NCI-H510A (cell line): ENCODE measurements at places on chromosomes 7 and 10.

DNA sequence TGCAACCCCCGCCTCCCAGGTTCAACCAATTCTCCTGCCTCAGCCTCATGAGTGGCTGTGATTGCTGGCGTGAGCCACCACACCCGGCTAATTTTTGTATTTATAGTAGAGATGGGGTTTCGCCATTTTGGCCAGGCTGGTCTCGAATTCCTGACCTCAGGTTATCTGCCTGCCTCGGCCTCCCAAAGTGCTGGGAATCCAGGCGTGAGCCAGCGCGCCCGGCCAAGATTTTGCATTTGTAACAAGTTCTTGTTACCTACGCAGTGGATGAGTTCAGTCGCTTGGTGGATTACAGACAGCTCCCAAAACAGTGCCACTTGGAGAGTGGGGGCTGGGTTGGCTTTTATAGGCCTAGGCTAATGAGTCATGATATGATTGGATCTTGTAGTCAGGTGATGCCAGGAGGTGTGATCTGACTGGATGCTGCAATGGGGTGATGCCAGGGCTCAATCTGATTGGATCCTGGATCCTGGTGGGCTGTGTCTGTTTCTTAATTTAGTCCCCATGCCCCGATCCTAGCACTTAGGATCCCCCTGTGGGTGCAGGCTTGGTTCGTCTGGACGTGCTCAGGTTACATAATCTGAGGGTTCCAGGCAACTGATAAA is 20.3 kb downstream of the SBDS start:
- DNase-seq: no peak

DNA sequence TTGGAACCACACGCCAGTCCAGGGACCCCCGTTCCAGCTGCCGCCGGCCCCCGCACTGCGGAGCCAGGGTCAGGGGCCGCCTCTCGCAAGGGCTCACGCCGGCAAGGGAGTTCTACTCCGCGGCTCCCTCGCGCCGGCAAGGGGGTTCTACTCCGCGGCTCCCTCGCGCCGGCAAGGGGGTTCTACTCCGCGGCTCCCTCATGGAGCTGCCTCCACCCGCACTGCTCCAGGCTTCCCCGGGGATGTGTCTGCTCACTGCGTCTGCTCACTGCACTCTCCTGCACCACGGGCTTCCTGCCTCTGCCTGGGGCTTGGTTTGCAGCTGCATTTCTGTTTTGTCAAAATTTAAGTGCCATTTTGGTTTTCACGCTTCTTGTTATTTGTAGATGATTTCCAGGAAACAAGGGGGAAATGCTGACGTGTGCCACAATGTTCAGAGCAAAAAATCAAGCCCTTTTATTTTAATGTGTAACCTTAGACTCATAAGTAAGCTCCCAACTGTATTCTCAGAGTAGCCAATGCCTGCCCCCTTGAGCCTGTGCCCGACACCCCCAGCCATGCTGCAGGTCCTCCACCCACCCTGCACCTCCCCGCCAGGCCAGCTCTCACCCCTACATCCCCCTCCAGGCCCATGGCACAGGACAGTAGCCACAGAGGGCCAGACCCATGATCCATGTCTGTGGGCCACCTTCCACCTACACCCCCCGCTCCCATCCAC is 246.2 kb downstream of the MAD1L1 start:
- no peak for DNase-seq

- DNase-seq: no peak
Measured at GRCh38 chr7:38229884-38230642, 43.4 kb downstream of the TARP start.

DNA sequence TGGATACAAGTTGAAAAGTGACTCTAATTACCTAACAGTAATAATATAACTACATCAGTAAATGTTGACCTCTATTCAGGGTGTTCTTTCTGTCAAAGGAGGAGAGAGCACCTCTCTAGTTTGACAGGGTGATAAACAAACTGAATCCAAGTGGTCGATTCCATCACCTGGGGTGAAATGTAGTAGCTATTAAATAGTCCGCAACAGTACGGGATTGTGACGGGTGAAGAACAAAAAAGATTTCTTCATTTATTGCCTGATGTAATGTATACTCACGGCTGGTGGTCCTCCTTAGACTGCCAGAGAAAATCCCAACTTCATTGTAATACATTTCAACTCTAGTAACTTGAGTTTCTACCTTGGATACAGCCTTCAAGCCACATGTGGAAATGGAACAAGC is 292.5 kb upstream of the CELF2 start:
- DNase-seq: no peak

DNA sequence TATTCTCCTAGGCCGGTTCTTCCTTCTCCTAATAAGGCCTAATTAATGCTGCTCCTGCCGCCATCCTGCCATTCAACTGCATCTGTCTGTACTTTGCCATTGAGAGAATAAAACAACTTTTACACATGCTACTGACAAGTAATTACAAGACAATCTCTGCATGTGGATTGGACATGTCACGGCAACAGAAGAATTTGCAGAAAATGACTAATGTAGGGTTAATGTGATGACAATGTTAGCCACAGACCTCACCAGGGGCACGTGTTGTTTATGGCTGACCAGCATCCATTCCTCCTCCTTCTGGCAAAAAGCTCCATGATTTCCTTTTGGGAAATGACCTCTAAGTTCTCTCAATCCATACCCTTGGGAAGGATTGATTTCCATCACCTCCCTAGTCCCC is 58.0 kb downstream of the NEBL start:
- DNase-seq: no peak
